ENCODE measurements at places on chromosomes 5 and 9.

GRCh38 chr5:115033861-115034260, 135.8 kb downstream of the TRIM36 start:
- H3K36me3 ChIP-seq: no peaks in the 10 kb centered on the region
- no peak overlapping the region for H3K4me3 ChIP-seq
- H3K27me3 ChIP-seq: peaks cover 2% of the 10 kb centered on the region

- H3K4me1 ChIP-seq: no peaks in the 10 kb centered on the region
- H3K4me3 ChIP-seq: no peak overlapping the region
- H3K36me3 ChIP-seq: no peaks in the 10 kb centered on the region
- DNase-seq: no peak
- no peak overlapping the region for H3K27ac ChIP-seq
These were observed 125.2 kb downstream of the ZNF608 start for GRCh38 chr5:124621279-124621678.

DNA sequence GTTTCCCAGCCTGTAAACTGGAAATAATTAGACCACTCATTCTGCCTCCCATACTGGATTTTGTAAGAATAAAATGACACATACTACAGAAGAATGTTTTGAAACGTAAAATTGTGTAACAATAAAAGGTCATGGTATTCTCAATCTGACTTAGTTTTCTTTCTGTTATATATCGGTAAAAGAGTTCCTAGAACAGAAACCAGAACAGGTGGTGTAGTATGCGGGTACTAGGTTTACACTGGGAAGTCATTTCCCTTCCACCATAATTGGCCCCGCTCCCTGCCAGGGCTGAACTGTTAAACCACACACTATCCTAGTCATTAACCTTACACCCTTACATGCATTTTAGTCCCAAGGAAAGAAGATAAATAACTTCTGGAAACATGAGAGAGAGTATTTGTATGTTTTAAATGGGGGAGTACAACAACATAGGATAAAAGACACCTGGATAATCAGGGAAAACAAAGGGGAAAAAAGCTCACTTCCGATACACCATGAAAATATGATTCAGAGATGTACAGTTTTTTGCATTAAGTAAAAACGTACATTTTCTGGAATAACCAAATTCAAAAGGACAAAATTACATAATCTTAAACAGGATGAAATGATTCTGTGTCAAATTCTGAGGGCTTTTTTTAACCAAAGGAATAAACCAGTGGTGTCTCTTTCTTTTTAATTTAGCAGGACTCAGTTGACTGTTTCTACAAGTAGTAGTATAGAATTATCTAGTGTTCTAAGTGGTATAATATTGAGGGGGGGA, 199.7 kb downstream of the GLIS3 start:
- DNase-seq: no peak
- H3K27me3 ChIP-seq: peaks cover 2% of the 10 kb centered on the region
- H3K4me3 ChIP-seq: no peak overlapping the region

GRCh38 chr9:135908754-135909204, 1.4 kb upstream of the CAMSAP1 start:
- H3K4me1 ChIP-seq: peaks cover 50% of the 10 kb centered on the region
- H3K4me3 ChIP-seq: peak overlapping the region; percentile 83
- DNase-seq: no peak
- H3K27me3 ChIP-seq: no peaks in the 10 kb centered on the region

- no peak for DNase-seq
- H3K27me3 ChIP-seq: peaks cover 11% of the 10 kb centered on the region
- H3K4me3 ChIP-seq: no peak overlapping the region
- H3K36me3 ChIP-seq: no peaks in the 10 kb centered on the region
These were observed 152.7 kb upstream of the ADAMTS16 start for GRCh38 chr5:4987431-4987830.

DNA sequence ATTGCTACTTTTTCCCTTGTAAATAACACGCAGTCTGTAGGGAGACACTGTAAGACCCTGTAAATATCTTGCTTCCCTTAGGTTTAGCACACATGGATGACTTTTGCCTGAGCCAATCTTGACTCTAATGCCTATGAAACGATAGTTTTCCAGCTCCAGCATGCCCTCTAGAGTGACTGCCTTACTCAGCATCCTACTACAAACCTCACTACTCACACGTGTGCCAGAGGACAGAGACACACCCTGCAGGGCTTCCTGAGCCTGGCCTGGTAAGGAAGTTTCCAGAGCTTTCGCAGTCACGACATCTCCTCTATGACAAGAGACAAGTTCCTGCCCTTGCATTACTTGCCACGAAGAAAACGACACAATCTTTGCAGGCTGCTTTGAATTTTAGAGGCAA, 138.1 kb downstream of the ATPSCKMT start:
- no peaks in the 10 kb centered on the region for H3K36me3 ChIP-seq
- peak; percentile 51 for DNase-seq
- no peak overlapping the region for H3K27ac ChIP-seq
- H3K4me3 ChIP-seq: no peak overlapping the region
- H3K27me3 ChIP-seq: no peaks in the 10 kb centered on the region

DNA sequence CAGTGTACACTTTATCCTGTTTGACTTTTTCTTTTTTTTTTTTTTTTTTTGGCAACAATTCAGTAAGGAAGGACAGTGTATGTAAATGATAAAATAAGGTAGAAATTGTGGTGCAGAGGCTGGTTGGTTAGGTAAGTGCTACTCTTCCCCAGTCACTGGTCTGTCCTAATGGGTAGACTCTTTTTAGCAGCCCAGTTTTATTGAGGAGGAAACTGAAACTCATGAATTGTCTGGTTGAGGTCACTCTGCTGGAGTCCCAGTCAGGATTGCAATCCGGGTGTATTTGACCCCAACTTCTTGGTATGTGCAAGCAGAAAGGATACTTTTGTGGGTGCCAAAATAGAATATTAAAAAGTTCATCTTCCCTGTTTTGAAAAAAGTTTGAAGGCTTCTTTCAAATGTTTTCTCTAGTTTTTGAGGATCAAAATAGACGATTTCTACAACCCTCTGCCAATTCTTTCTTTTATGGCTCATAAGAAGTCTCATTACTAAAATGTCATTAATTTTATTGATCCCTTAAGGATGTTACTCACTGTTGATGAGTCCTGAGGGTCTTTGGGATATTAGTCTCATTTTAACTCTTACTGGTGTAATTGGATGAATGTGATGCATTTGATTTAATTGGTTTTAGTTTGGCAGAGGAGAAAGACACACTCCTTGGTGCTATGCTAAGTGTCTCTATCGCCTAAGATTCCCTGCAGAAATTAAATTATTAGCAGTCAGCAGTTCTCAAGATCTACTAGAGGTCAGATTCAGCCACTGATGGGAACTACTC, 171.9 kb downstream of the KDM4C start:
- no peak overlapping the region for H3K4me3 ChIP-seq
- no peaks in the 10 kb centered on the region for H3K36me3 ChIP-seq
- no peak for DNase-seq
- H3K27me3 ChIP-seq: no peaks in the 10 kb centered on the region
- H3K27ac ChIP-seq: no peak overlapping the region

DNA sequence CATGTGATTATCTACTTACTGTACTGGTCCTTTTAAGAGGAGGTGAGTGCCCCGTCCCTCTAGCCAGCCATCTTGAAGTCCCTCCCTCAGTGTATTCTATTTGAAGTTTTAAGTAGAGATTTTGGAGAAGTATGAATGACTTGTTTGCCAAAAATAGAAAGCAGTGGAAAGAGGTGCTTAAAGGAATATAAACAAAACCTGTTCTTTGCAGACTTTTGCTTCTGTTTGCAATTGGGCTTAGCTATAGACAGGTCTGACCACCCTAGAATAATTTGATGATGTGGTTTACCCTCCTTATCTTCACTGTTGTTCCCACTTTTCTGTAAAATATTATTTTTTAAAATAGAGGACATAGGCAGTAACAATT, 21.2 kb downstream of the OSMR start:
- peaks cover 35% of the 10 kb centered on the region for H3K36me3 ChIP-seq
- no peak for DNase-seq
- H3K4me1 ChIP-seq: peaks cover 64% of the 10 kb centered on the region
- no peaks in the 10 kb centered on the region for H3K27me3 ChIP-seq
- peak overlapping the region; percentile 24 for H3K27ac ChIP-seq
- H3K4me3 ChIP-seq: no peak overlapping the region

GRCh38 chr5:52956915-52957747, 32.0 kb upstream of the ITGA2 start:
- H3K27me3 ChIP-seq: no peaks in the 10 kb centered on the region
- no peak for DNase-seq
- peaks cover 47% of the 10 kb centered on the region for H3K4me1 ChIP-seq
- peaks cover 14% of the 10 kb centered on the region for H3K36me3 ChIP-seq

GRCh38 chr9:133162861-133163503, 732 bp downstream of the GBGT1 start:
- H3K4me1 ChIP-seq: no peaks in the 10 kb centered on the region
- H3K27ac ChIP-seq: no peak overlapping the region
- peak overlapping the region; percentile 42 for H3K4me3 ChIP-seq
- no peak for DNase-seq
- no peaks in the 10 kb centered on the region for H3K36me3 ChIP-seq
- H3K27me3 ChIP-seq: peaks cover 8% of the 10 kb centered on the region

DNA sequence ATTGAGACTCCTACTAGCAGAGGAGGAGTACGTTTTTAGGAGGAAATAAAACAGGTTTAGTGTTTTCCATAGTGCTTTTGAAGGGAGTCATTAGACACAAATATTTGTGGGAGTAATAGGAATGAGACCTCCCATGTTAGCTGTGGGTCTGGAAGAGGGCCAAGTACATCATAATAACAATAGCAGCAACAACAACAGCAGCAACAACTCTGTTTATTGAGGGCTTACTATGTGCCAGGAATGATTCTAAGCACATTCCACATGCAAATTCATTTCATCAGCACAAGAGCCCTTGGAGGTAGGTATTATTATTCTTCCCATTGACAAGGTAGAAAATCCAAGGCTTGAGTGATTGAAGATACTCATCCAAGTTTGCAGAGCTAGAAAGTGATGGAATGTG, 384.2 kb upstream of the RPS23 start:
- H3K4me1 ChIP-seq: no peaks in the 10 kb centered on the region
- no peak overlapping the region for H3K27ac ChIP-seq
- H3K36me3 ChIP-seq: no peaks in the 10 kb centered on the region
- DNase-seq: no peak
- H3K27me3 ChIP-seq: peaks cover 3% of the 10 kb centered on the region

DNA sequence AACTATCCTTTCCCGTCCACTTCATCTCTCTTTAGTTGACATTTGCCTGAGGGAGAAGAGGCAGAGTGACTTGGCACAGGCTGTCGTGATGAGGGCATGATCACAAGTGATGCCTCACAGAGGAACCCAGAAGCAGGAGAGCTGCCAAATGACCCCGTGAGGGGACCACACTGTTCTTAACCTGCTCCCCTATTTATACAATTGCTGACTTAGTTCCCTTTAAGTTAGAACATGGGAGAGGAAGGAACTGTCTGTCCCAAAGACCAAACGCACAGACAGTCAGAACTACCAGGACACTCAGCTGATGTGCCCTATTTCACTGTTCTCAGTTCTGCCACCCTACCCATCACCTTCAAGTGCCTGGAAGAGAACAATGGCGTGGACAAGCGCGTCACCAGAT, 73.7 kb downstream of the SLC1A3 start:
- no peak overlapping the region for H3K4me3 ChIP-seq
- peaks cover 10% of the 10 kb centered on the region for H3K27me3 ChIP-seq
- no peaks in the 10 kb centered on the region for H3K36me3 ChIP-seq
- H3K4me1 ChIP-seq: peaks cover 5% of the 10 kb centered on the region
- DNase-seq: no peak

GRCh38 chr5:159749146-159749545, 167.1 kb upstream of the ADRA1B start:
- peaks cover 11% of the 10 kb centered on the region for H3K36me3 ChIP-seq
- no peaks in the 10 kb centered on the region for H3K27me3 ChIP-seq
- H3K4me1 ChIP-seq: peaks cover 17% of the 10 kb centered on the region
- no peak overlapping the region for H3K27ac ChIP-seq

DNA sequence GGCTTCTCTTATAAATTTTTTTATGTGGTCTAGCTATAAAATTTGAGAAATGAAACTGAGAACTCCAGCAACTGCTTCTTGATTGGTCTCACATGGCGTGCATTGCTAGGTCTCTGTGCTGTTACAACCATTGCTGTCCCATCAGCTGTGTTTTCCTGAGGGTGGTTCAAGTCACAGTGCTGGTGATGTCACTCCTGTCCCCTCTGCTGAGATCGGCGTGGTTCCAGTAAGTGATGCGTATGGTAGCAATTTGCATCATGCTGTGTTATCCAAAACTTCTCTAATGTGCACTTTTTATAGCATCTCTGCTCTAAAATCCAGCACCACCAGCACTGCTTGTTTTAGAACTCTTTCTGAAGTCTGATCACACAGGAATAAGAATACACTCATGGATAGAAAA, 112.6 kb upstream of the ZNF608 start:
- H3K27ac ChIP-seq: no peak overlapping the region
- no peaks in the 10 kb centered on the region for H3K36me3 ChIP-seq
- DNase-seq: no peak
- H3K27me3 ChIP-seq: no peaks in the 10 kb centered on the region
- H3K4me3 ChIP-seq: no peak overlapping the region

GRCh38 chr5:174317256-174317894, 271.9 kb downstream of the NSG2 start:
- H3K36me3 ChIP-seq: no peaks in the 10 kb centered on the region
- H3K27me3 ChIP-seq: peaks cover 2% of the 10 kb centered on the region
- H3K27ac ChIP-seq: no peak overlapping the region

- H3K4me3 ChIP-seq: no peak overlapping the region
- H3K4me1 ChIP-seq: peaks cover 6% of the 10 kb centered on the region
- H3K27ac ChIP-seq: no peak overlapping the region
- no peak for DNase-seq
- H3K36me3 ChIP-seq: no peaks in the 10 kb centered on the region
- H3K27me3 ChIP-seq: no peaks in the 10 kb centered on the region
These were observed 149.1 kb downstream of the ADGRV1 start for GRCh38 chr5:90707698-90708097.

DNA sequence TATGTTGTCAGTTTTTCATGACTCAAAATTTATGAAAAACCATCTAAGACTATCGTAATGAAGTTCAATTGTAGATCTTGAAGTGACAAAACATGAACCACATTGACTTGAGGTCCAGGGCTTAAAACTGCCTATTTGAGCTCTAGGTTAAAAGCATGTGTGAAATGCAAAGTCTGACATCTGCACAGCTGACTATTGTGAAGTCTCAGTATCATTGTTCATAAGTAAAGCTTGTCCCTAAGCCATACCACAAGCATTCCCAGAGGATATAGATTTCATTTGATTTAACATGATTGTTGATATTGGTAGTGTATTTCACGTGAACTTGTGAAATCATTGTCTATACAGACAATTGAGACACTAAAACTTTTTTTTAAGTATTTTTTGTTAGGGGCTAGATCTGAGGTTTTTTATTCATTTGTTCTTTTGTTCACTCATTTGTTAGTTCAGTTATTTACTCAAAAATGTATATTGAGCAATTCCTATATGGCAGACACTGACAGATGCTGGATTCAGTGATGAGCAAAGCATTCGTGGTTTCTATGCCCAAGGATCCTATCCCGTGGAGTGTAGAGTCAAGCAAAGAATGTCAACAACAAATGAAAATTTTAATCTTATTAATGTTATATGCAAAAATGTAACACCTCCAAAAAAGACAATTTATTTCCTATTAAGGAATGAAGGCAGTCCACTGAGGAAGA, 485.2 kb downstream of the RAB3C start:
- no peaks in the 10 kb centered on the region for H3K27me3 ChIP-seq
- H3K27ac ChIP-seq: 0 out of 2 replicates have a peak overlapping the region, but pooled peaks have one; percentile 8
- H3K4me3 ChIP-seq: no peak overlapping the region
- no peaks in the 10 kb centered on the region for H3K36me3 ChIP-seq
- H3K4me1 ChIP-seq: peaks cover 71% of the 10 kb centered on the region

Measured in HFFc6 (cell line).